OCI-M1 (cell line): ENCODE measurements at places on chromosomes 1 and 21.

DNA sequence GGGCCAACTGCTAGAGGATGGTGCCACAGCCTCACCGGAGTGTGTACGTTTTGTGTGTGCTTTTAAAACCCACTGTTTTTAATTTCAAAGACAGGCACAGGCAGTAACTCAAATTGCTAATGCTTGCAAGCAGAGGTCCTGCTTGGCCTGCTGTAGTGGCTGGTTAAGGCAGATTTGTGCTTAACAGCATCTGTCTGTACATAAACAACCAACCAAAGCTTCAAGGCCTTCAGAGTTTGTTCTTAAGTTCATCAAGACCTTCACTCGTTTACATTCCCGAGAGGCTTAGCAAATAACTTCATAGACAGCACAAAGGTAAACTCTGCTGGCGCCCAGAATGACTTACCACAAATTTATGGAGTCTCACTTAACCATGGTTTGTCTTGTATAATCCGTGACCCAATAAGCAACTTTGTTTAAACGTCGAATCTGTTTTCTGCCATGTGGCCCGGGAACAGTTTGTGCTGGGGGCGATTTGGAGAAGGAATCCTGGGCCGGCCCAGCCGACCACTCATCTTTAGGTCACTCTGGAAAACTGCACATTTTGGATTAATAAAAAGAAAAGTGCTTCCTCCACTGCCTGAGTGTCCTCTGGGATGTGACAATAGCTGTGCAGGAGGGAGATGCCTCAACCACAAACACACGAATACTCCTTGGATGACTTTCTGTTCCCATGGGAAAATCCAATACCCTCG, 58.1 kb downstream of the CAPZB start:
- DNase-seq, result no peak

DNA sequence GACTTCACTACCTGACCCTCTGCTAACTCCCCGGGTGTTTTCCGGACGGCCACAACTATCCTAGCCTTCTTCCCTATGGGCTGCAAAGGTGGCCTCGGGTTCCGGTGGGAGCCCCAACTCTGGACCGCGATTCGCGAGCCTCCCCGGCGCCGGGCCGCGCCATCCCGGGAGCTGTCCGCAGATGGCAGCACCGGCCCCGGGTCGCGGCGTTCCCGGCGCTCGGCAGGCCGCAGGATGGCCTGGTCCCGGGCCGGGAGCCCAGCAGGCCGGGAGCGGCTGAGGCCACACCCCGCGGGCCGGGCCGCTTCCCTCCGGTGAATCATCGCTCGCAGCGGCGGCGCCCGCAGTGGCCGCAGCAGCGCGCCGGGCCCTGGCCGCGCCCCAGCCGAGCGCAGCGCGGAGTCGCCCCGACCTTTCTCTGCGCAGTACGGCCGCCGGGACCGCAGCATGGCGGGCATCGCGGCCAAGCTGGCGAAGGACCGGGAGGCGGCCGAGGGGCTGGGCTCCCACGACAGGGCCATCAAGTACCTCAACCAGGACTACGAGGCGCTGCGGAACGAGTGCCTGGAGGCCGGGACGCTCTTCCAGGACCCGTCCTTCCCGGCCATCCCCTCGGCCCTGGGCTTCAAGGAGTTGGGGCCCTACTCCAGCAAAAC, at the start of gene CAPN2:
Gene CAPN2, plus strand, starts transcription at position 346 of the 656 bp plus-strand sequence. Its CDS starts 102 bp downstream, at position 448.
- DNase-seq, result peak; percentile 82

DNA sequence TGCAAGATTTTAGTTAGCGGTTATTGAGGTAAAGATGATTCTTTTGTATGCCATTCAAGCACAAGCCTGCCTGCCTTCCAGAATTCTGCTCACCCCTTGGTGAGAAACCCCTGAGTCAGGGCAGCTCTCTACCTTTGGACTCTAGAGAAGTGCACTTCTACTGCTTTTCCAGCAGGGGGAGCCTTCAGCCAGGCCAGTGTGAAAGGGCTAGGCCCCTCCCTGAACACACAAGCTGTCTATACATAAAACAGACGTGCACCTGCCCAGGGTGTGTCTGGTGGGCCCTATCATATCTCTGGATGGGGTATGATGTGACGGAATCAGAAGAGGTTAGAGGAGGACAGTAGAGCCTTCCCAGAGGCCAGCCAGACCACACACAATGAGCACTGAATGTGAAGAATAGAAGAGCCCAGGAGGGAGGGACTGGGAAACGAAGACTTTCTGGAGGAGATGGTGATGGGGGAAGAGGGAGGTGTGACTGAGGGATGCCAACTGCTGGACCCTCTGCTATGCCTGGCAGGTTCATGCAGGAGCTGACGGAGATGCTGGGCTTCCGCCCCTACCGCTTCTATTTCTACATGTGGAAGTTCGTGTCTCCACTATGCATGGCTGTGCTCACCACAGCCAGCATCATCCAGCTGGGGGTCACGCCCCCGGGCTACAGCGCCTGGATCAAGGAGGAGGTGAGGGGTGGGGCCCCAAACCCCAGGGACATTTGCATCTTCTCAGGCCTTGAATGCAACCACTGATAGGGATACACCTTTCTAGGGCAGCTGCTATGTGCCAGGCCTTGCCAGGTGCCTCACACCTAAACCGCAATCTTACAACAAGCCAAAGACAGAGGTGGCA, 13.0 kb upstream of the KCNC4 start:
- DNase-seq, result peak; percentile 64

DNA sequence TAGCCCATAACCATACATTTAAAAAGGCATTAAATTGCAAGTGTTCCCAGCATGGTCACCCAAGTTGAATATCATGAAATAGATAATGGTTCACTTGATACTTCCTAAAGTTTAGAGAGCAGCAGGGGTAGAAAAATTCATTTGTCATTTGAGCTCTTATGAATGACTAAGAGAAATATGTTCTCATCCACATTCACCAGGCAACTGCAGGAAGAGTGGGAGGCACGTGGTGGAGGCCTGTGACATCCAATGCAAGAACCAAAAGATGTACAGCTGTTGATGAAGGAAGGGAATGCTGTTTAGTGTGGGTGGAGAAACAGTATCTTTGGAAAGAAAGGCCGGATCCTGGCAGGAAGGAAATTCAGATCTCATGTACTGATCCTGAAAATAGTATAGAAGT, 473.1 kb downstream of the ADGRL2 start:
- DNase-seq, result no peak

- no peak for DNase-seq
These were observed at the start of gene ADAMTS4 for GRCh38 chr1:161198897-161199431. Gene ADAMTS4 (minus strand): TSS chr1:161199054. CDS start chr1:161198627, 427 bp downstream.
